ENCODE measurements at places on chromosomes 6 and 20. TPM values are rescaled to one million over a fixed set of nuclear protein-coding genes. Genes with fewer than 3 reads are reported as not detected.
A peak's percentile ranks its signal among the peaks of the same experiment; 100 is the strongest.

Gene CFAP61
- total RNA-seq, result under 0.01 TPM

DNA sequence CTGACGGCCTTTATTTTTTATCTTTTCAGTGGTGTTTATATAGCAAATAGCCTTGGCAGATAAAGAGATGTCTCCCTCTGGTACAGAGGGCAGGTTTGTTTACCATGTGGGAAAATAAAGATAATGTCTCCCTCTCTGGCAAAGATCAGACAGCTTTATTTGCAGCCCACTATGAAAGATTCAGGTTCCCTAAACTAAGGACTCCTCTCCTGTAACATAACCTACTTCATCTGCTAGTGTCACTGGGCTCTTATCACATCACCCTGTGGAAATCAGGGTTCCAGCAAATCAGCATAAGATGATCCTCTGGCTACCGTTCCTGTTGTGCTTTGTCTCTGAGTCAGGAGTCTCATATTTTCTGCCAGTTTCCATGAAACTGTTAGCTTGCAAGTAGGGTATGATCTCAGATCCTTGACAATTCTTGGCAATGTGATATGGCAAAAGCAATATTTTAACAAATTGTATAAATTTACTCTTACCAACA lies 3.1 kb downstream of the FBXL4 start:
- peaks cover 4% of the 10 kb centered on the region for H3K4me1 ChIP-seq
- H3K27ac ChIP-seq, result no peak overlapping the region
- peak; percentile 72 for DNase-seq
- no peak overlapping the region for H3K4me3 ChIP-seq
- no peaks in the 10 kb centered on the region for H3K36me3 ChIP-seq

Gene WFDC10B
- not detected for total RNA-seq

DNA sequence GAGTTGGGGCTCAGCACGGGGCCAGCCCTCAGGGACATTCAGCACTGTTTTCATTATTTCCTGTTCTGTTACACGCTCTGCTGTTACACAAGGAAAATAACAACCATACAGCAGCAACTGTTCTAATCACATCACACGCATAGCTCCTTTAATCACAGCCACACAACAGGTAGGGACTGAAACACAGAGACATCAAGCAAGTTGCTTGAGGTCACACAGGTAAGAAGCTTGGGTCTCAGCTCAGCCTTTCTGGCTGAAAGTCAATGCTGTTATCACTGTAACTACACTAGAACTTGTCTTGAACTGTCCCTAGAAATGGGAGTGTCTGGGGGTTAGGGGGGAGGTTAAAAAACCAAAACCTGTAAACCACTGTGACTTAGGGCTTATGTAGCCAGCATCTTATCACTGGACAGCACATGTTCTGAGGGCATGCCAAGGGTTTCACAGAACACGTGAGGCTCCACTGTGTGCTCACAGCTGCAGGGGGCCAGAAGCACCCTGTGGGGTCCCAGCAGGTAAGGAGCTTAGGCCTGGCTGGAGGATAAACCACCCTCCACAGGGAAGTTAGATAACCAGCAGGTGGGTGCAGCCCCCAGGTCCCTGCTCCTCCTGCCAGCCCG lies 146.0 kb downstream of the EYA2 start:
- no peaks in the 10 kb centered on the region for H3K36me3 ChIP-seq
- H3K4me1 ChIP-seq, result peaks cover 6% of the 10 kb centered on the region
- no peaks in the 10 kb centered on the region for H3K27me3 ChIP-seq

Gene CCR6
- not detected for total RNA-seq

Gene ZKSCAN8
- total RNA-seq, result 15.0 TPM

DNA sequence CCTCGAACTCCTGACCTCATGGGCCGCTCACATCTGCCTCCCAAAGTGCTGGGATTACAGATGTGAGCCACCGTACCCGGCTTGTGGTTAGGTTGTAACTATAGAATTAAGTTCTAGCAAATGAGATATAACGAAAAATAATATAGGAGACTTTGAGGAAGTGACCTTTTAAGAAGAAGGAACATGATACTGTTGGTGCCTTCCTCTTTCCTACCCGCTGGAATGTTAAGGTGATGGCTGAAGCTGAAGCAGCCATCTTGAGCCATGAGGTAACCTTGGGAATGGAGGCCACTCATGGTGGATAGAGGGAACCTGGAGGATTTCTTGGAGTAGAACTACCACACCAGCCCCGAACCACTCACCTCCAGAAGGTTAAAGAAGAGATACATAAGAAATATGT lies 48.1 kb upstream of the MDGA1 start:
- peaks cover 36% of the 10 kb centered on the region for H3K27me3 ChIP-seq
- H3K36me3 ChIP-seq, result no peaks in the 10 kb centered on the region
- no peak overlapping the region for H3K4me3 ChIP-seq
- no peak for DNase-seq

DNA sequence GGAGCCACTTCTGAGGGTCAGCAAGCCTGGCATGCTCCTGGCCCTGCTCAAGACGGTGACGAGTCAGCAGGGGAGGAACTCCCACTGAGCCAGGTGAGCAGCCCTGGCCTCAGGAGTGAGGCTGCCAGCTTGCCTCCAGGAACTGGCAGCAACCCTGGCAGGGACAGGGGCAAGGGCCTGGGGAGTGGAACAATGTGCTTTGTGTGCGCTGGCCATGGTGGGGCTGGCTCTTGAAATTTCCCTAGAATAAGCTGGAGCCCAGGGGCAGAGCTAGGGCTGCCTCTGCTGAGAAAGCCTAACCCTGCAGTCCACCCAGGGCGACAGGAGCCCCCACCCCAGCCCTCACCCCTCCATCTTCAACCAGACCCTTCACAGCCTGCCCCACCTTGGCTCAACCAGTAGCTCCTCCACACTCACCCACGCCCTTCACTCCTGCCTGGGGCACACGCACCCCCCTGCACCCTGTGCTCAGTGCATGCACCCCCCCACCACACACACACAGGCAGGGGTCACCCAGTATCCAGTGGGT lies 88.0 kb downstream of the MRPL14 start:
- H3K27ac ChIP-seq, result no peak overlapping the region
- no peaks in the 10 kb centered on the region for H3K27me3 ChIP-seq
- no peak overlapping the region for H3K4me3 ChIP-seq
- peaks cover 52% of the 10 kb centered on the region for H3K4me1 ChIP-seq
- no peak for DNase-seq
- H3K36me3 ChIP-seq, result no peaks in the 10 kb centered on the region

GRCh38 chr6:37822851-37823682 lies 3.5 kb downstream of the ZFAND3 start:
- no peaks in the 10 kb centered on the region for H3K36me3 ChIP-seq
- H3K27ac ChIP-seq, result no peak overlapping the region
- H3K27me3 ChIP-seq, result no peaks in the 10 kb centered on the region
- H3K4me1 ChIP-seq, result peaks cover 21% of the 10 kb centered on the region
- no peak for DNase-seq
- no peak overlapping the region for H3K4me3 ChIP-seq

Gene ERGIC3
- 487 TPM for total RNA-seq

Gene CDC25B
- 14.5 TPM for total RNA-seq

DNA sequence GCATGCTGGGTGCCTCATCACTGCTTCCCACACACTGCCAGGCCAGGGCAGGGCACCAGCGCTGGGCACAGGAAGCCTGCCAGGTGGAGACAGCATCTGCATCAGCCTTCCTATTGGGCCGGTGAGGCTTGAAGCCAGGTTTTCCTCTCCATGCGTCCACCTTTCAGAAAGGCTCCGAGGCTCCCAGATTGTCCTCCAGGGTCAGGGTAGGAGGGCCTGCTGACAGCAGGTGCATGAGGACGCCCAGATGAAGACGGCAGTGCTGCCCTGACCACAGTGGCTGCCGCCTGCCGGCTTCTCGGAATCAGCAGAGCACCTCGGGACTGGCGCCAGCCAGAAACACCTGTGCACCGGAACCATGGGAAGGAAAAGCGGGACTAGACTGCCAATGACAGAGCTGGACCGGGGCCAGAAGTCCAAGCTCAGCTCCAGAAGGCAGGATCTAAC lies 170.5 kb upstream of the CST7 start:
- DNase-seq, result no peak
- H3K4me1 ChIP-seq, result no peaks in the 10 kb centered on the region
- H3K27ac ChIP-seq, result no peak overlapping the region

DNA sequence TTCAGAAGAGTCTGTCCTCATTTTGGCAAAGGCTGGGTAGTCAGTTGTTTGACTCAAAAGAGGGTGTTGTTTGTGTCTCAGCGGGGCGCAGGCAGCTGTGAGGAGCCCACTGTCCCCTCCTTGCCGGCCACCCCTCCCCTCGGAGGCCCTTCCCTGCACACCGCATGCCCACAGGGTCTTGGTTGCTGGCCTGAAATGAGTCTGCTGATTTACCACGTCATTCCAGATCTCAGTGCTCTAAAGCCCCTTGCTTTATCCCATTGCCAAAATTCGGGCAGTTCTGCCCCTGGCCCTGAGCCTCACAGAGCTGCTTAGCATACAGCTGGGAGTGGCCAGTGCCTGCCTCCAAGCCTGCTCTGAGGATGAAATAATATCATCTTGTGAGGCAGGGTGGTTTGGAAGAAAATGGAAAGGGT lies 220.7 kb downstream of the UST start:
- peaks cover 29% of the 10 kb centered on the region for H3K4me1 ChIP-seq
- peaks cover 2% of the 10 kb centered on the region for H3K36me3 ChIP-seq
- no peak overlapping the region for H3K4me3 ChIP-seq
- no peak for DNase-seq
- no peaks in the 10 kb centered on the region for H3K27me3 ChIP-seq
- H3K27ac ChIP-seq, result no peak overlapping the region

GRCh38 chr6:166932616-166933015 lies 23.7 kb downstream of the RNASET2 start:
- H3K36me3 ChIP-seq, result no peaks in the 10 kb centered on the region
- no peak for DNase-seq

Gene BTN1A1
- not detected for total RNA-seq

DNA sequence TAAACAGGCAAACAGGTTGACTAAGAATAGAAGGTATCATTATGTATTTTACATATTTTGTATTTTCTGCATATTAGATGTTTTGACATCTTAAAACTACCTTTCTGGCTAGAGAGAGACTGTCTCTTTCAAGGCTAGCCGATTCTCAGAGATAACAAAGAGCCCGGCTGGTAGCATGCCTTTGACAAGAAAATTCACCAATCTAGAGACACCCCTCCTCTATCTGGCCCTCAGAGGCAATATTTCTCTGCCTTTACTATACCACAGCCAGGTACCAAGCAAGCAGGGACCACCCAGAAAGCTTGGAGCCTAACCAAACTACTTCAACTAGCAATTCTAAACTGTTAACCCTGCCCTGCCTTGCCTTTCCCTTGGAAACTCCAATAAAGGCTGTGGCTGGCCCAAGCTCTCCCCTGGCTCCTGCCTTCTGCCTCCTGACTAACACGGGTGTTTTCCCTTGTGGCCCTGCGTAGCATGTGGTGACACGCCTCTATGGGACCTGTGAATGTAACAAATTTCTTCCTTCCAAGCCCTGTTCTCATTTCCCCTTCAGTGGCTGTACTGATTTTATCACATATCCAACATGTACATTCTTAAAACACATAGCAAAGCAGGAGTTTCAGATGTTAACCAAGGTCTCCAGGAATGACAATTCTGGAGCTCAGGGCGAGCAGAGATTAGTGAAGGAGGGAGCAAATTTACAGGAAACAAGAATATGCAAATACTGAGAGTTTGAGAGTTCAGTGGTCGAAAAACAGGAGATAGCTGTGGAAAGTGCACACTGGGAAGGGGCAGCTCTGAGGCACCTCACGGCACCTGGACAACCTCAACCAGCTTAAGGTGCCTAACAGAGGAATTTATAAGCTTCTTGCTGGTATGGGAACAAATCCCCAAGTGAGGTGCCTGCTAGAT lies 120.8 kb downstream of the BACH2 start:
- no peak overlapping the region for H3K4me3 ChIP-seq
- no peaks in the 10 kb centered on the region for H3K36me3 ChIP-seq
- DNase-seq, result no peak
- peaks cover 9% of the 10 kb centered on the region for H3K4me1 ChIP-seq
- H3K27me3 ChIP-seq, result no peaks in the 10 kb centered on the region
